Left renal pelvis (tissue), 4 donors: ENCODE measurements at places on chromosomes 2 and 18.

- no peak for DNase-seq
Observed at GRCh38 chr2:81495556-81495955, 1191.0 kb upstream of the LRRTM1 start.

DNA sequence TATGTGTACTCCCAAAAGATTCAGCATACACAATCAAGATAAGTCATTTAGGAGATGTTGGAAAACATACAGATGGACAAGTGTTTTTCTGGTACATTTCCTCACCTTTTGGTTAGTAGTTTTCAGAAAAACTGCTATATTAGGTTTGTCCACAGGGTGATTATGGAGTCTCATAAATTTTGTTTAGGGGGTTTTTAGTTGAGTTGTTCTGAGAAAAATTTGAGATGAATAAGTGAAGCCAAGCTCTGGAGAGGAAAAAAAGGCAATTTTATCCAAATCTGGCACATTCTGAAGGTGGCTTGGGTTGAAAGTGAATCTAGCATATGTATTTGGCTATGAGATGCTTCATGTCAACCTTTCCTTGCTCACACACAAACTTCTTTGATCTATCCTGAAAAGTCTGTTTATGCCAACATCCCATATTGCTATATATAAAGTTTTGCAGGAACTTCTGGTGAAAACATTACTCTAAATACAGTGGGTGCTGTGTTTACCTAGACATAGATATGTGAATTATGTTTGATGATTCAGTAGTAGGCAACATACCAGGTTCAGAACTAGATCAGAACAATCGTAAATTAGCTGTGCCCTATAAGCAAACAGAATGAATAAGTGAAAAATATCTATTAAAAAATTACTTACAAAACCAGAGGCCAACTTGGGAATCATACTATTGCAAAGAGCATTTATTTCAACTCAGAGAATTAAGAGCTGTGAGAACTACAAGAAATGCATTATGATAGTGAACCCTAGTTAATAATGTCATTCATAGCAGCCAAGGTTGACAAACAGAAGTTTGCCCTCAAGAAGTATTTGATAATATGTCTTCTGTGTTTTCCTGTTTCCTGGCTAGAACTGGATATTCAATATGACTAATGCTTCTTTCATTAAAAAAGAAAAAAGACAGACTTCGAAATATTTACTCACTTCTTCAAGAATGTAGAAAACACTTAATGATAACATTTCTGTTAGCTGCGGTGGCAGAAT, 552.0 kb downstream of the IRS1 start:
- no peak for DNase-seq

GRCh38 chr2:207974216-207974605, 51.1 kb downstream of the PLEKHM3 start:
- no peak for DNase-seq

GRCh38 chr18:44321868-44322590, 358.7 kb upstream of the SETBP1 start:
- DNase-seq: no peak

- peak; percentile 1 for DNase-seq
Observed at GRCh38 chr2:218717262-218717661, 6.6 kb downstream of the TTLL4 start.

DNA sequence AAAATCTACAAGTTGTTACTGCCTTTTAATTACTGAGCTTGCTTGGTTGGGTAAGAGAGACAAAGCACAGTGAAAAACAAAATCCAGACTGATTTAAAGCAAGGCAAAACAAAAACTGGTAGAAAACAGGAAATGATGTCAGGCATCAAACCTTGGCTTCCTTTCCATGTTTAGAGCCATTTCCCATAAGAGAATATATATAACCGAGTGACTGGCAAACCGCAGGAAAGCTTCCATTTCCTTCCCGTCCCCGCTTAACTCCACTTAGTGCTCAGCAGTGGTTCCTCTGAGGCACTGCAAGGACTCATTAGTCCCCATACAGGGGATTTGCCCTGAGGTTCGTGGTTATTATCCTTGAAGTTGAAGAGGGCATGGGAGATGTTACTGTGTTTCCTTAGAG, 446.3 kb downstream of the LPIN1 start:
- DNase-seq: no peak

DNA sequence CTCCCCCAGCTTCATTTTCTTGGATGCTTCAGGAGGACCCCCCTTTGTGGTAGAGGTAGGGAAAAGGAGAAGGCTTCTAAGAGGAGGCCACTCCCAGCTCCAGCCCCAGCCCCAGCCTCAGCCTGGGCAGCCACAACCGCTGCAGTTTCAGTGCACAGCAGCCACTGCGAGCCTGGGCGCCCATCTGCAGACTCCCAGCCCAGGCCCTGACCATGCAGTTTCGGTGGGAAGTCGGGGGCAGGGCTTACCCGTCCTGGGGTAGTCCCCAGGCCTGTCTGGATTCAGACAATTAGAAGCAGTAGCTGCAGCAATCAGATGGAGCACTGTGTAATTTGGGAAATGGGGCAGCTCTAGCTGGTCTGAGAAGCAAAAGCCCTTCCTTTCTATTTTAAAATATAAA, 28.6 kb downstream of the ITM2C start:
- no peak for DNase-seq

DNA sequence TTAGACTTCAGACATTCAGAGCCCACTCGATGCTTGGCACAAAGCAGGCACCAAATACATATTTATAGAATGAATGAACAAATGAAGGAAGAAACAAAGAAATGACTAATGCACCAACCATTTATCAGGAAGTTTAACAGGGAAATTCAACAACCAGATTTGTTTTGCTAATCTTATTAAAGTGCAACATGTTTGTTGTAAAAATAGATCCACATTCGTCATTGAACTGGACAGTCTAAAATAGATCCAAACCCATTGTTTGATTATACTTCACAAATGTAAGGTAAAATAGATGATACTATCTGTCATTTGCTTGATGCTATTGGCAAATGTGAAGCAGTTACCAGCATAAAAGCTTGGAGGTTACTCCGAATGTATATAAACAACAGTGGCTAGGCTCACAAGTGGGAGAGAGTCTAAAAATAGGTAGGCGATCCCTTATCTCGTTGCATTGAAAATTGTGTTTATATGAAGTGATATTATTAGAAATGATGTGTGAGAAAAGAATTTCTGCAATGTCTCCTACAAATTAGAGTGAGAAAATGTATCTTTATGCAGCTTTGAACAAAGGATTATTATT, 246.2 kb downstream of the NEDD4L start:
- DNase-seq: no peak

DNA sequence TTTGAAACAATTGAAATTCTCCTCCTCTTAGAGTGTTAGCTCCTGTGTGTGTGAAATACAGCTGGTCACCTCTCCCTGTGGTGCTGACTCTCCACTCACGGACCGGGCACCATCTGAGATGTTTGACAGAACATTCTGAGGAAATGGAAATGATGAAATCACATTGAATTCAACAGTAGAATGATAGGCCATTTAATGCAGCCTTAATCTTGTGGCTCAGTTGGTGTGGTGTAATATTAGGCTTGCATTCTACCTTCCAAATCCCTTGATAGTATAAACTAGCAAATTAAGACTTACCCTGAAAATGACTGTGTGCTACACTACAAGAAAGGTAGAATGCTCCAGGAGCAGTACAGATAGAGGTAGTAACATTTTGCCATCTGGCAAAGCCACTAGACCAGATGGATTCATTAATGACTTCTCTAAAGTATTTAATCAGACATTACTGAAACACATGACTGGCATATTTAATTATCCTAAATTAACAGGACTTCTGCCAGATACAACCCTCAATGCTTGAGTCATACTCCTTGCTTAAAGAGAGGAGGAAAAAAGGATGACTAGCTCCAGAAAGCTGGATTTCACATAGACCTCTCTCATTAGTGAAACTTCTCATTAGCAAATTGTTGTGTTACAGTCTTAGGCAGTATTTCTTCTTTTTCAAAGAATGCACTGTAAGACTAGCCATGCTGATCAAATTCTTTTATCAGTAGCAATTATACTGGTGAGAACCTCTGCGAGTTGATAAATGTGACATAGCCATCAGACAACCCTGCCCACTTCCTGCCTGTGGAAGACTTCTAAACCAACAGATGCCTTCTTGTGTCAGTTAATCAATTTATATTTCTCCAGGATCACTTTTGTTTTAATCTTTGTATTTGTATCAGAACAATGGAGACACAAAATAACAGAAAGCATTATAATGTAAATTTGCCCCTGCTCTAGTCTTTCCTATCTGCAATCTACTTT, 80.6 kb downstream of the EML6 start:
- DNase-seq: no peak

- no peak for DNase-seq
Observed at GRCh38 chr18:7464245-7464966, 102.7 kb upstream of the PTPRM start.

DNA sequence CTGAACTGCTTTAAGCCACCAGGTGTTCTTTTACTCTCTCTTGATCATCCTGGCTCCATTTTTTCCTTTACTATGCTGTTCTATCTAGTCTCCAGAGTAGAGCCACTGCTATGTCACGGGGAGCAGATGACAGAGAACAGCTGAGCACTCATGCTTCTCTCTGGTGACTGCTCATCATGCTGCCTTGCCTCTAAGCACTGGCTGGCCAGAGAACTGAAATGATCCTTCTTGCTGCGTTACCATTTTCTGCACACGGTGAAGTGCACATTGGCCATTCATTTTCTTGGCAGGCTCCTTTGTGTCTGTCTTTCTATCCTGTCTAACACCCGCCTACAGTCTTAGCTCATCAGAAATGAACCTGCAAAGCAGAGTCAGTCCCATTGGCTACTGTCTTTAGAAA, 86.0 kb downstream of the KCTD1 start:
- no peak for DNase-seq
